ENCODE measurements at places on chromosomes 7 and 10. TPM values are rescaled to one million over a fixed set of nuclear protein-coding genes. Genes with fewer than 3 reads are reported as not detected.

- H3K36me3 ChIP-seq = no peaks in the 10 kb centered on the region
- no peak overlapping the region for H3K27ac ChIP-seq
- H3K4me3 ChIP-seq = no peak overlapping the region
- H3K27me3 ChIP-seq = no peaks in the 10 kb centered on the region
These were observed 90.7 kb downstream of the TFPI2 start for GRCh38 chr7:93799750-93800357.

LRRC17 gene
- 1.8 TPM for total RNA-seq

GRCh38 chr10:95264227-95265051 lies 26.4 kb downstream of the PDLIM1 start:
- H3K4me1 ChIP-seq = peaks cover 11% of the 10 kb centered on the region
- H3K4me3 ChIP-seq = no peak overlapping the region
- DNase-seq = no peak
- no peaks in the 10 kb centered on the region for H3K27me3 ChIP-seq

DNA sequence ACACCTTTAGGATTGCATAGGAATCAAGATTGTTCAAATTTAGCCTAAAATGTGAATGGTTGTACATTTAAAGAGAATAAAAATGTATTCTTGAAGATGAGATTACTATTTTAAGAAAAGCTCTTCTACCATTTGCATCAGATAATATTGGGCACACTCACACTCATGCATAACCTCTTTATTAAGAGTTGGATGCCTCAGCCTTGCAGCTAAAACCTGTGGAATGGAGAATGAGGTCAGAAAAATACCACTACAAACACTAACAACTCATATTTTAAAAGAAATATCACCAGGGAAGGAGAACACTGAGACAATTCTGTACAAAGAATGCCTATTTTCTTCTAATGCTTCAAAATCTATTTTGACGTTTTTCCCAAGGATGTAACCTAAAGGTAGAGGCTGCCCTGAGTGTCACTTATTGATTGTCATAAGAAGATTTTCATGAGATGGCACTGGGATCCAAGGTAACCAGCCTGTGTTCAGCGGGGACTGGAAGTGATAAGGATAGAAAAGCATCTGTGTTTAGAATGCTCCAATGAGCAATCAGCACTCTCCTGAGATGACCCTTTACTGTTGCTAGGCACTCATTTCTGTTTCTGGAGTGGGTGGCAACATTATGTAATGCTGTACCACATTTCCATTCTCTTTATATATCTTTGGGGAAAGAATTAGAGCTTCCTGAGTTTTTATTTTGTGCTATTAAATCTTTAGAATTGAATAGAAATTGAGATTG lies 26.6 kb downstream of the REEP3 start:
- H3K4me3 ChIP-seq = no peak overlapping the region
- DNase-seq = no peak
- H3K27me3 ChIP-seq = no peaks in the 10 kb centered on the region
- H3K36me3 ChIP-seq = no peaks in the 10 kb centered on the region
- H3K27ac ChIP-seq = no peak overlapping the region

GRCh38 chr7:108142180-108142579 lies 12.0 kb upstream of the LAMB4 start:
- no peak overlapping the region for H3K4me3 ChIP-seq
- no peaks in the 10 kb centered on the region for H3K36me3 ChIP-seq
- no peak overlapping the region for H3K27ac ChIP-seq
- no peak for DNase-seq
- H3K4me1 ChIP-seq = no peaks in the 10 kb centered on the region

- no peaks in the 10 kb centered on the region for H3K27me3 ChIP-seq
- no peak overlapping the region for H3K4me3 ChIP-seq
- no peaks in the 10 kb centered on the region for H3K36me3 ChIP-seq
- no peak overlapping the region for H3K27ac ChIP-seq
- no peak for DNase-seq
These were observed 20.7 kb downstream of the LAMB1 start for GRCh38 chr7:107982042-107982840.

KCNH2 gene
- total RNA-seq = 0.69 TPM

ATG9B gene
- total RNA-seq = not detected

CRPPA gene
- 1.2 TPM for total RNA-seq

SUN1 gene
- 54.0 TPM for total RNA-seq

GRCh38 chr10:128304271-128304670 lies 178.0 kb upstream of the MKI67 start:
- H3K27ac ChIP-seq = no peak overlapping the region
- no peaks in the 10 kb centered on the region for H3K27me3 ChIP-seq
- H3K4me1 ChIP-seq = no peaks in the 10 kb centered on the region
- no peaks in the 10 kb centered on the region for H3K36me3 ChIP-seq

BMPER gene
- 5.8 TPM for total RNA-seq

NEUROG3 gene
- not detected for total RNA-seq

DNA sequence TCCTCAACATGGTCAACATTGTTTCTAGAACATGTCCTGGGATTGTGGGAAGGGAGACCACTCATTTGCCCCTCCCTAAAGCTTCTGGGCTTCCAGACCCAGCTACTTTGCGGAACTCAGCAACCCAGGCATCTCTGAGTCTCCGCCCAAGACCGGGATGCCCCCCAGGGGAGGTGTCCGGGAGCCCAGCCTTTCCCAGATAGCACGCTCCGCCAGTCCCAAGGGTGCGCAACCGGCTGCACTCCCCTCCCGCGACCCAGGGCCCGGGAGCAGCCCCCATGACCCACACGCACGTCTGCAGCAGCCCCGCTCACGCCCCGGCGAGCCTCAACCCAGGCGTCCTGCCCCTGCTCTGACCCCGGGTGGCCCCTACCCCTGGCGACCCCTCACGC lies at the start of gene EPO:
Gene EPO (plus strand): TSS at position 190 of the 392 bp plus-strand sequence. CDS start 513 bp downstream, outside the sequence.
- no peak within 1 kb of the TSS for H3K27ac ChIP-seq
- H3K4me1 ChIP-seq = peaks cover 51% of the 10 kb centered on the region
- H3K36me3 ChIP-seq = no peaks in the 10 kb centered on the region
- H3K27me3 ChIP-seq = no peaks in the 10 kb centered on the region

DNA sequence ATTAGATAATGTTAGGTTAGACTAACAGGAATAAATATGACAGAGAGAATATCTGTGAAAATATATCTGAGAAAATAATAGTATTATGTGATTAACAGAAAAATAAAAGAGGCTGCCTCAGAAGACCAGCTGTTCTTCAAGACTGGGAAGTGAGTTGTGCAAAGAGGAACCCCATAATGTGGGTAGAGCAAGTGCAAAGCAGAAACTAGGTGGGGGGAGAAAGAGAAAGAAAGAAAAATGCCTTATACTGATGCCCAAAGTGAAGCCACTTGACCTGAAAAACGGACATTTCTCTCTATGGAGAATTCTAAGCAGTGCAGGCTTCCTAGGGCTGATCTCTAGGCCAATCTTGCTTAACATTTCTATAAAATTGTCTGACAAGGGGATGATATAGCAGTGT lies 3.8 kb downstream of the NEBL start:
- H3K36me3 ChIP-seq = no peaks in the 10 kb centered on the region
- no peak overlapping the region for H3K27ac ChIP-seq
- H3K4me3 ChIP-seq = no peak overlapping the region
- no peaks in the 10 kb centered on the region for H3K4me1 ChIP-seq
- no peaks in the 10 kb centered on the region for H3K27me3 ChIP-seq

GRCh38 chr10:7090529-7090928 lies 320.3 kb downstream of the SFMBT2 start:
- no peaks in the 10 kb centered on the region for H3K36me3 ChIP-seq
- no peaks in the 10 kb centered on the region for H3K27me3 ChIP-seq
- no peaks in the 10 kb centered on the region for H3K4me1 ChIP-seq
- H3K4me3 ChIP-seq = no peak overlapping the region
- DNase-seq = no peak

GRCh38 chr7:81155654-81156373 lies 237.0 kb upstream of the SEMA3C start:
- no peaks in the 10 kb centered on the region for H3K4me1 ChIP-seq
- no peaks in the 10 kb centered on the region for H3K27me3 ChIP-seq
- H3K27ac ChIP-seq = no peak overlapping the region
- no peak overlapping the region for H3K4me3 ChIP-seq

GSTK1 gene
- 270 TPM for total RNA-seq

DNA sequence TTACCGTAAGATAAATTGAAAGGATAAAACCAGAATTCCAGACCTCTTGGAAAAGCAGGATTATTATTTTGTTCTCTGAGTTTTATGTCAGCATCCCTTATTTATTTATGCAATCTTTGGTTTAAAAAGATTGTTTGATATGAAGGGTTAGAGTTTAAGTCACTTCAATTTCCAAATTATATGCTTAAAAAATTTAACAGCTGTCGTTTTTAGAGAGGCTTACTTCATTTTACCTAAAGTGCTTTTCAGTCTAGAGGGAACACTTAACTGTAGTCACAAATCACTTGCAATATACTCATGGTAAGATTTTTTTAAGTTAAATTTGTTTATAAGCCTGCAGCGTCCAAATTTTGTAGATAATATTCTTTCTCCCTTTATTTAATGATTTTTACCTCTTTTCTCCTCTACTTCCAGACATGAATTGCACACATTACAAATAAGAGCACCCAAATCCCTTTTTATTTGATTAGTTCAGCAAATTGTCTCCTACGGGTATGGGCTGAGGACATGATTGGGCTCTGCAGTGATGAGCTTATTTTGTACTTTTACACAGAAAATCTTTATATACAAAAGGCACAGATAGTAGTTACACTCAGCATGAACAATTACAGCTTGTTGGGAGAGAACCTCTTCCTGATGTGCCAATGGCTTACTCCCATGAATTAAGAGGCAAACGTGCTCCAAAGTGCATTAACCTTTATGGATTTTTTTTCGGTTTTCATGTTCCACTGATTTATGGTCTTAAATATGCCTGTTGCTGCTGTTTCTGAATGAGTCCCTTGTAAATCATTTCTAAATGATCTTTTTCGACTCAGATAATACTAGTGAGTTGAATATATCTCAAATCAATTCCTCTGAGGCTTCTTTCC lies 319.3 kb upstream of the LRGUK start:
- DNase-seq = no peak
- H3K4me3 ChIP-seq = no peak overlapping the region
- H3K4me1 ChIP-seq = no peaks in the 10 kb centered on the region
- H3K36me3 ChIP-seq = no peaks in the 10 kb centered on the region
- H3K27me3 ChIP-seq = no peaks in the 10 kb centered on the region

NXPH1 gene
- not detected for total RNA-seq

- no peak overlapping the region for H3K4me3 ChIP-seq
- no peaks in the 10 kb centered on the region for H3K4me1 ChIP-seq
- DNase-seq = no peak
- H3K36me3 ChIP-seq = peaks cover 17% of the 10 kb centered on the region
These were observed 24.9 kb downstream of the LUC7L2 start for GRCh38 chr7:139384611-139385010.

- H3K4me3 ChIP-seq = no peak overlapping the region
- no peaks in the 10 kb centered on the region for H3K4me1 ChIP-seq
- H3K27ac ChIP-seq = no peak overlapping the region
- no peak for DNase-seq
These were observed 18.2 kb downstream of the ZNF248 start for GRCh38 chr10:37839243-37839642.

DNA sequence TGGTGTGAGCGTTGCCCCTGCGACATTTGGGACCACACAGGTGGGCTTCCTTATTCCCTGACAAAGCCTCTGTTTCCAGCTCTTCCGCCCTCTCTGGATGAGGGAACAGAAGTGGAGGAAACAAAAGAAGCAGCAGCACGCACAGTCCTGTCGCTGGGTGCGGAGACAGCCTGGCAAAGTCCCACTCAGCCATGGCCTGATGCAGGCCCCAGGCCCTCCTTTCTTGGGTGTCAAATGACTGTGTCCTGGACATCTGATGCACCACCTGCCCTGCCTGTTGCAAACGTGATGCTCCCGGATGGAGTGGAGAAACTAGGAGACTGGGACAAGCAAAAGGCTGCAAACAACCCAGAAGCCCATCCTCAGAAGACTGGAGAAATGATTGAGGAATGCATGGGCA lies 20.7 kb downstream of the ZMIZ2 start:
- no peaks in the 10 kb centered on the region for H3K4me1 ChIP-seq
- H3K4me3 ChIP-seq = no peak overlapping the region
- no peaks in the 10 kb centered on the region for H3K36me3 ChIP-seq

SPDYE1 gene
- not detected for total RNA-seq

TMEM176B gene
- 1,315 TPM for total RNA-seq

DNA sequence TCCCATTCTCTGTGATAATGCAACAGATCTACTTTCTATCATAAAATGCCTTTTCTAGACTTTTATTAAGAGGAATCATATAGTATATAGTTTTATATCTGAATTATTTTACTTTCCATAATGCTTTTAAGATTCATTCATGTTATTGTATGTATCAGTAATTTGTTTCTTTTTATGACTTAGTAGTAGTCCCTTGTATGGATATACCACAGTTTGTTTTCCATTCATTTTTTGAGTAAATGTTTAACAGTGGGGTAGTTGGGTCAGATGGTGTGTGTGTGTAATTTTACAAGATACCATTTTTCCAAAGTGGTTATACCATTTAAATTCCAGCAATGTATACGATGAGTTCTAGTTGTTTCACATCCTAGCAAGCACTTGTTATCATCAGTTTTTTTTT lies 10.4 kb downstream of the PIK3CG start:
- H3K36me3 ChIP-seq = no peaks in the 10 kb centered on the region
- no peak overlapping the region for H3K4me3 ChIP-seq
- H3K27me3 ChIP-seq = no peaks in the 10 kb centered on the region

FOXI2 gene
- not detected for total RNA-seq

INA gene
- not detected for total RNA-seq

OR6B1 gene
- not detected for total RNA-seq
